ENCODE measurements at places on chromosomes 7 and 10.

- DNase-seq = no peak
Observed at GRCh38 chr10:102261842-102262241, 16.5 kb downstream of the GBF1 start.

GRCh38 chr7:50591480-50592438, 26.6 kb upstream of the DDC start:
- no peak for DNase-seq

- DNase-seq = no peak
Observed at GRCh38 chr10:31768467-31768866, 160.2 kb downstream of the ARHGAP12 start.

GRCh38 chr10:12938271-12938670, 63.2 kb downstream of the CCDC3 start:
- no peak for DNase-seq

DNA sequence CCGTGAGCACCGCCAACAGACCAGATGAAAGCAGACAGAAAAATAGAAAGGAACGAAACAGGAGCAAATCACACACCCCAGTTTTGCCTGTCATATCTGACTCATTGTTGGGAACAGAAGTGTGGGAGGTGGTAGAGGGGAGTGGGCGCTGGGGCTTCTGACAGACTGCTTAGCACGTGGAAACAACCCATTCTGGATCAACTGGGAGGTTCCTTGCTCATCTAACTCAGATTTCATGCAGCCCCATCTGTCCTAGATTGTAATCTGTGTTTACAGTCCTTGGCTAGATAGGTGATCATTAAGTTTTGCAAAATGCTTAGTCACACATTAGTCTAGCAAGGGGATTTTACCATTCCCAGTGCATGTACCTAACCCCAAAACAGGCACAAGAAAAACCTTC, 154.1 kb downstream of the NRP1 start:
- no peak for DNase-seq

DNA sequence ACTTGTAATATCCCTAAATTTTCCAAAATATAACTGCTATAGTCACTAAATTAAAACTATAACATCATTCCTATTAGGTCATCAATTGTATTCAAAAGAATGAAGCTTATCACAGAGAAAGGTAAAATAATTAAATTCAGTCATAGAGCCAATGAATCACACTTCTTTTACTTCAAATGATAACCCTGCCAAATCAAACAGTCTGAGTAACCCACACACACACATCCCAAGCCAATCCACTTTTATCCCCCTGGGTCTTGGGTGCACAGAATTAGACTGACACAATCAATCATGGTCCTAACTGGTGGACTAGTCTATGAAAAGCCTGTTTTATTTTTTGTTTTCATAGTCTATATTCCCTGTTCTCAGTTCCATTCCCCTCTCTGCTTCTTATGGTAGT, 25.6 kb downstream of the CTNNA3 start:
- DNase-seq = no peak

- DNase-seq = no peak
Observed at GRCh38 chr7:137476937-137477336, 133.4 kb upstream of the PTN start.

DNA sequence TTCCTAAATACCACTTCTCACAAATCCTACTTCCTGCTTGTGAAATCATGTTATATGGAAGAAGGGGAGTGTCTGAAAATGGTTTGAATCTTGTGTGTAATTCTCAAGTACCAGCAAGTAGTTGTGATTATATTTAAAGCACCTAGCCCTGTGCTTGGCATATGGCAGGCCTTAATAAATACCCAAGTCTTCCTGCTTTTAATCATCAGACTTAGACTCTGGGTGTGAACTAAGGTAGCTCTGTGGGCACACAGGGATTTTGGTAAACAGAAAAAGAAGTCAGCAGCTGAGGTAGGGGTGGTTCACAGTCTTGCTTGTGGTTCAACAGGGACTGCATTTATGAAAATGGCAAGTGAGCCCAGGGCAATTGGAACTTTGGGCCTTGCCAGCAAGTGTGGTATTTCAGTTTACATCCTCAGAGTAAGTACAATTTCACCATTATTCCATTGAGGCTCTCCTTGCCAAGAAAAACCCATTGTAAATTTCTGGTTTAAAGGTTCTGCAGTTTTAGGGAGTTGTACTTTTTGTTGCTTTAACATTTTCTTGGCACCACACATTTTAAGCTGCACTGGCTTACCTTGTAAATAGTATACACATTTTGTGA, 215.5 kb downstream of the AUTS2 start:
- no peak for DNase-seq

- DNase-seq = no peak
Observed at GRCh38 chr7:101733713-101734475, 83.5 kb upstream of the CUX1 start.

- DNase-seq = no peak
Observed at GRCh38 chr10:80498833-80499741, 38.6 kb upstream of the SH2D4B start.
